ENCODE measurements at places on chromosomes 2 and 18.

GRCh38 chr2:206764673-206765241 is 371 bp downstream of the MDH1B start:
- DNase-seq: peak; percentile 13

DNA sequence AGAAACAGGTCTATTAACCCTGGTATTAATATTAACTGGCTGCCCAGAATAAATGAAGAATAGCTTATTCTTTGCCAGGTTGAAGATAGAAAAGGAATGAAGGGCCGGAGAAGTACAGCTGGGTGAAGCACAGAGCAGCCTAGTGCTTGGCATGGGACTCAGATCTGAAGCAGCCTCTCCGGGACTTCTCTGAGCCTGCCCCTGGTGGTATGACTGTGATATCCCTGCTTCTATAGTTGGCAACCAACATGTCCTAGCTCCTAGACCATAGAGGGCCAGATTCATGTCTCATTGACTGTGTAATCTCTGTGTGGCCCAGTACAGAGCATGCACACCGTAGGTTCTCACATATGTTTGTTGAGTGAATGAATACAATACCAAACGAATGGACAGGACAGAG is 107.8 kb downstream of the MSH2 start:
- no peak for DNase-seq

DNA sequence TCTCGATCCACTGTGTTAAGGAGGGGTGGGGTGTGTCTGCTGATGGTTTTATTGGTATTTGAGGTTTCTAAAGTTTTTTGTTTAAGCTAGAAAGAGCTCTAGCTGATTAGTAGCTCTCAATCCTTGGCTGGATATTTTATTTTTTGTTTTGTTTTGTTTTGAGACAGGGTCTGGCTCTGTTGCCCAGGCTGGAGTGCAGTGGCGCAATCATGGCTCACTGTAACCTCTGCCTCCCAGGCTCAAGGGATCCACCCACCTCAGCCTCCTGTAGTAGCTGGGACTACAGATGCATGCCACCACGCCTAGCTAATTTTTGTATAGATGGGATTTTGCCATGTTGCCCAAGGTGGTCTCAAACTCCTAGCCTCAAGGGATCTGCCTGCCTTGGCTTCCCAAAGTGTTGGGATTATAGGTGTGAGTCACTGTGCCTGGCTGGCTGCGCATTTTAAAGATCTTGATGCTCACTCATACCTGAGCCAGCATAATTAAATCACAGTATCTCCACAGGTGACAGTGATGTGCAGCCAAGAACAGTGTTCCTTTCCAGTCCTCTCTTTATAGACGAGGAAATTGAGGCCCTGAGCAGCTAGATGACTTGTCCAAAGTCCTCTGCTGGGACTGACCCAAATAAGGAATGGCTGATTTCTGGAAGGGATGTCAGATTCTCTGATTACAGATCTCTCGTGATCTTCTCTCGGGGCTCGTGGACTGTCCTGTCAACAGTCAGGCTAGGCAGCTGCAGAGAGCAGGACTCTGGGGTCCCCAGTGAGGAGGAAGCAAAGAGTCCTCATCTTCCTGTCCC is 44.5 kb downstream of the SPTBN1 start:
- no peak for DNase-seq

GRCh38 chr2:183812091-183812490 is 687.8 kb downstream of the NUP35 start:
- no peak for DNase-seq

DNA sequence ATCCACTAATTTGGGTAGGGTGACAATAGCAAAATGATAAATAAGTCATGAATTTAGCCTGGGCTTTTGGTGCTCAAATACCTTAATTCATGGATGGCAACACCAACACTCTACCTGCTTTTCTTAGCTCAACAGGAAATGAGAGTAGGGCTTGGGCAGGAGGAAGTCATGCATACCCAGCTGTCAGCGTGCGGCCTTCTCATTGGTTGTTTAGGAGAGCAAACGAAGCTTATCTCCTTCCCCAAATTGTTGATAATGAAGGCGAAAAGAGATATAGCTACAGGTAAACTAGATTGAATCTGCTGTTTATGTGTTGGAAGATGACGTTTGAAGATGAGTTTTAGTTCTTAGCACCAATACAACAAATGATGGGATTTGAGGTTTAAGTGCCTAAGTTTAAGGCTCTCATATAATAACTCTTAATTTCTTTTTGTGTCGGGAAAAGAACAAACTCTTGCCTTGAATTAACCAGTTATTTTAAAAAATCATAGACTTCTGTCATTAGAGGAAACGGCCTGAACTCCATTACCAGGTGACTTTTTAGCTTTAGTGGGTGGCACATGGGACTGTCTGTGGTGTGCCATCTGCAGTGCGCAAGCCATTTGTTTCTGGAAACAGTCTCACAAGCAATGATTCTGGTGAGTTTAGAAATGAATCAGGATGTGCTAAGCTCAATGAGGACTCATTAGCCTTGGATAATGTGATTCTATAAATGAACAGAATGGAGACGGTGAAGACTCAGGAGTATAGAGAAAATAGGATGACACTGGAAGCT is 19.8 kb downstream of the MAP4K4 start:
- DNase-seq: no peak

GRCh38 chr2:79453918-79454317 is 58.9 kb upstream of the CTNNA2 start:
- DNase-seq: no peak

DNA sequence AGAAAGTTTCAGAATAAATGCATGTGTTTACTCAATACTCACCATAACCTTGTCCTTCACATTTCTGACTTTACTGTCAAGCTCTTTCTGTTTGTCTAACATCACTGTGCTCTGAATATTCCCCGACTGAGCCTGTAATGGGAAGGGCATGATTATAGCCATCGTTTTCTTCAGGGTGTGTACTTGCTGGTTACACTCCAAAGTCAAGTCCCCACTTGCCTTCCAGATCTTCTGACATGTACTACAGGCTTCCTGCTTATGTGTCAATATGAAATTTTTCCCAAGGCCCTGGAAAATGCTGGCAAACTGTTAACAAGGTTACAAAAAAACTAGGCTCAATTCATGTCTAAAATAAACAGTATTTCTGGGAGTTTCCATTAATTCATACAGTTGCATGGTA is 12.9 kb downstream of the STAT1 start:
- DNase-seq: no peak

DNA sequence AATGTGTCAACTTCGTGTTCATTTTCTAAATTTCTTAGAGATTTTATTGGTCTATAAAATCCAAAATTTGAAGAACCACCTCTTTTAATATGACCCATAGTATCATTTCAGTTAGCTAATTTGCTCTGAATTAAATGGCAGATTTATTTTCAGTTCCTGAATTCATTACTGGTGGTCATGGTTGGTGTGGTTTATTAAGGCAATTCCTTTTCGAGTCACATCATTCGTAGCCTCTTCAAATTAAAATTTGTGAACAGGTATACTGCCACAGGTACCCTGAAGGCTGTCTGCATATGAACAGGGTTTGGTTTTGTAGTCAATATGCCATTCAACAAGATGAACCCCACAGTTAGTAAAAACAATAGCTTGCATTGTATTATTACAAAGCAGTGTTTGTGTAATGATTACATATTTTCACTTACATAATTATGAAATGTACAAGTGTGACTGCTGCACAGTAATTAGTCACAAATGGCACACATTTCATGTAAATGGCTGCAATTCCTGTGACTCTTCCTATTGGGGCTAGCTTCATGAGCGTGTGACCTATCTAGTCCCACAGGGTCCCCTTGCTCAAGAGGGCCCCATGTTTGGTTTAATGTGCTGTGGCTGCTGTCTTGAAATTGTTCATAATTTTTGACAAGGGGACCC is 48.9 kb downstream of the CDC42EP3 start:
- DNase-seq: no peak

DNA sequence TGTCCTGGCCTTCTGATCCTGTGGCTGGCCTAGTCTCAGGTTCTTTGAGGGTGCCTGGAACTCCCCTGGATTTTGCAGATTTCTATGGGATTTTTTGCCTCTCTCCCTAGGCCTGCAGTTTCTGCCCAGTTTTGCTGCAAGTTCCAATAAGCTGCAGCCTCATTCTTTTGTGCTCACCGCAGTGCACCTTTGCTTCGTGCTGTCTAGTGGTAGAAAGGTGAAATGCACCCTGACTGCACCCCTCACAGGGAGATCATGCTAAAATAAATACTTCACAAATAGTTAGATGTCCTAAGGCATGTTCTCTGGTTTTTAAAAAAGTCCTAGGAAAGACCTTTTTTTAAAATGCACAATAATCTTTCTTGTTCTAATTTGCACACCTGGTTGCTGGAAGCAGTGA is 72.5 kb downstream of the GNAL start:
- no peak for DNase-seq

- DNase-seq: peak; percentile 79
Observed at GRCh38 chr2:130727286-130727924, 1.5 kb upstream of the GPR148 start.

DNA sequence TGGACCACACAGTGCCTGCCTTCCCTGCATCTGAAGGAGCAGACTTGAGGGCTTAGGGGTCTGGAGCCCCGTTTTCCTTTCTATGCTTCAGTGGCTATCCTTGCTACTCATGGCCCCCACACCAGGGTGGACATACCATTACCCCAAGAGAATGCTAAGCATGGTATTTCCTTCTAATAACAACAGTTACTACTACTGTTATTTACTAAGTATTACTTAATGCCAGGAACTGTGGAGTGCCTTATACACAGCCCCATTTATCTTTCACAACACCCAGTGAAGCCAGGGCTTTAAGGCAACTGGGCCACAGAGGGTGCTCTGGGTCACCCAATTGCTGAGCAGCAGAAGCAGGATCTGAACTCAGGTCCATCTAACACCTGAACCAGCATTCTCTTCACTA is 5.8 kb upstream of the PAX8 start:
- no peak for DNase-seq

DNA sequence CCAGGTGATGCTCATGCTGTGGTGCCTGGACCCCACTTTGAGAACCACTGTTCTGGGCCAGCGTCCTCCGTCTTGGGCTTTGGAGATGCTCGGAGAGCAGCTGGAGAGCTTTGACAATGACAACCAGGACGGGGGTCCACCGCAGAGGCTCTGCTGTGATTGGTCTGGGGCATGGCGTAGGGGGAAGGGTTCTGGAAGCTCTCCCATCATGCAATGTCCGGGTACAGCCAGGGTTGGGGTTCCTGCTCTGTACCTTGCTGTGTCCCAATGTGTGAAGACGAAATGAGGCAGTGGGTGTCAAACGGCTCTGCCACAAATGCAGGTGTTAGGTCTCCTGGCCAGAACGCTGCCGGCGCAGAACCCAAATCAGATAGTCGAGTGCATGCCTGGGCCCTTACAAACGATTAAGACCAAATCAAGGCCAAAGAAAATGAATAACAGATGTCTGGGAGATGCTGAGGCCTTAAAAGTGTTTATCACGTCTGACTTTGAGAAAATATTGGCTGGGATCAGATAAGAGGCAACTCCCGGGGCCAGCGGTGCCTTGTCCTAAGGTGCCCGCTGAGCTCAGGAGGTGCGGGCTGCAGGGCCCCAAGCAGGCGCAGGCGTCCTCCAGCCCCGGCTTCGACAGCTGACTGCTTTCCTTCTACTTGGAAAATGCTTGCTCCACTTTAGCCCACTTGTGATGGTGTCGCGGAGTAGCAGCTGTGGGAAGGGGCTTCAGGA is 117.2 kb downstream of the VAPA start:
- no peak for DNase-seq

GRCh38 chr18:57841568-57841967 is 38.5 kb upstream of the ATP8B1 start:
- DNase-seq: no peak

GRCh38 chr2:39139511-39140237 is 18.8 kb upstream of the SOS1 start:
- DNase-seq: no peak

GRCh38 chr18:55552526-55553189 is 35.3 kb downstream of the TCF4 start:
- DNase-seq: peak; percentile 84

DNA sequence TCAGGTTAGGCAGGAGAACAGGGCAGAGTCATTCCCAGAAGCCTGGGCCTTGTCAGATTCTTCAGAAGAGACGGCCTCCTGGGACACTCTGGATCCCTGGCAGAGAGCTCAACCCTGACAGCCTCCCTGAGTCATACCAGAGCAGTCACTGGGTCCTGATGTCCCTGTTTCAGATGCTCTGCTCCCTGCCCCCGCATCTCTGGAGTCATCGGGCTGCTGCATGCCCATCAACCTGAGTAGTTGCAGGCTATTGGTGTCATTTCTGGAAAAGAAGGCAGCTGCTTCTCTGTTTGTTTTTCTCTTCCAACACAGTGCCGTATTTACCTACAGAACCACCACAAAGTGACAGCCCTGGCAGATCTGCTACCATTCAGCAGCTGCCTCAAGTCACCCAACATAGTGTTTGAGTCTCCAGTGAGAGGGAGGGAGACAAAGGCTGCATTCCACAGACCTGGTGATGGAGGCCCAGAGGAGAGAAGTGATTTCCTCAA is 145.1 kb downstream of the B3GNT2 start:
- DNase-seq: peak; percentile 62

DNA sequence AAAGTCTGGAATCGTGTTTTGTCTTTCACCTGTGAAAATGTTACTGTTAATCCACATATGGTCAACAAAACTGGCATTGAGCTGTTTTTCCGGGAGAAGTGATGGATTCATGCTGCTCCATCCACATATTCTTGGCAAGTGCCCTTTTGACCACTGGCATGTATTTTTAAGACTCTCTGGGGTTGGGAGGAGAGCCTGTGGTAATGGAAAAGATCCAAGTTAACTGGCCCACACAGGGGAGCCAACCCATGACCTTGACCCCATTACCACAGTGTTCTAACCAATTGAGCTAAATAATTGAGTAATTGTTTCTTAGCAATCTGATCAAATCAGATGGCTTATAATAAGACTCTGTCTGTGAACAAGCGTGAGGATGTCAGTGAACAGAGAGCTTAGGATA is 296.2 kb upstream of the NRP2 start:
- DNase-seq: no peak

- DNase-seq: peak; percentile 39
Observed at GRCh38 chr2:223055836-223056235, 3.8 kb downstream of the KCNE4 start.

DNA sequence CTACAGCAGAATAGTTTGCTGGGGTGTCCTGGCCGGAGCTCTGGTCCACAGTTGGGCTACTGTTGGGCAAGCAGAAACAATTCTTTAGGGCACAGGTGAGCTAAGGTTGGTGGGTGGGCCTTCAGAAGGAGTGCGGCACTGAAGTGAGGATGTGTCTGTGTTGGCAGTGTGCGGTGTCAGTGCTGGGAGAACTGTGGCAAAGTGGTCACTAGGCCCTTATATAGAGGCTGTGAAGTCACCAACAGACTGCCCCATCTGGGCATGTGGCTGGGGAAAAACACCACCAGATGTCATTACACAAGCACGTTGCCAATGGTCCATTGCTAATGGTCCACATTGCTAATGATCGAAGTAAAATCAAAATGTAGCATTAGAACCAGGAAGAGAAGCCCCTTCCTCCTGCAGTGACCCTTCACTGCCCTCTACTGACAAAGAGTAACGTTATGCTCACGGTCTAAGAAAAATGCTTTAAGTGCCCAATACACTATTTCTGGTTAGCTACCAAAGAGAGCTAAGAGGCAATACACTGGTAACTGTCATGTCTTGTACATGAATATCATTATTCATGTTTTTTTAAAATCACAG is 21.3 kb downstream of the SCN1A start:
- DNase-seq: peak; percentile 29

GRCh38 chr2:161946489-161947107 is 127.4 kb downstream of the DPP4 start:
- DNase-seq: peak; percentile 32

- no peak for DNase-seq
Observed at GRCh38 chr2:144324446-144325045, 195.4 kb downstream of the ZEB2 start.

GRCh38 chr2:57516698-57517340 is 529.8 kb upstream of the VRK2 start:
- DNase-seq: peak; percentile 73

GRCh38 chr2:10344105-10345066 is 41.7 kb downstream of the HPCAL1 start:
- DNase-seq: no peak

Data from NCI-H1105 treated with DMSO at 0.1 percent for 48 hours (cell line).